Effector memory CD4-positive, alpha-beta T cell (primary cell): ENCODE measurements at places on chromosomes 3 and 15.

GRCh38 chr3:29005862-29006261 is 275.0 kb upstream of the RBMS3 start:
- DNase-seq = no peak

DNA sequence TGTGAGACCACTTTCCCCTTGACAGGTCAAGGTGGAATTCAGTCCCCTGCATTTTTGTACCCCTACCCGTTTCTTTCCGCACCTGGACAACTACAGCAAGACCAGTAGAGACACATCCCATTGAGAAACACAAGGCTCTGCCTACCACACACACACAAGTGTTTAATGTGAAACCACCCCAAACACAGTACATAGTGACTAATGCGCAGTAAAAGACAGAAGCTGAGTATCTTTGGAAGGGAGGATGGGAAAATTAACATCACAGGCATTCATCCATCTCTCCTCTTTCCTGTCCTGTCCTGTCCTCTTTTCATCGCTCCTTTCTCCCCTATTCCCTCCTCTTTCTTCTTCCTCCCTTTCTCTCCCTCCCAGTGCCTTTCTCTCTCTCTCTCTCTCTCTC is 64.8 kb downstream of the SCN11A start:
- no peak for DNase-seq

GRCh38 chr3:37324131-37324530 is 149.7 kb upstream of the LRRFIP2 start:
- no peak for DNase-seq

DNA sequence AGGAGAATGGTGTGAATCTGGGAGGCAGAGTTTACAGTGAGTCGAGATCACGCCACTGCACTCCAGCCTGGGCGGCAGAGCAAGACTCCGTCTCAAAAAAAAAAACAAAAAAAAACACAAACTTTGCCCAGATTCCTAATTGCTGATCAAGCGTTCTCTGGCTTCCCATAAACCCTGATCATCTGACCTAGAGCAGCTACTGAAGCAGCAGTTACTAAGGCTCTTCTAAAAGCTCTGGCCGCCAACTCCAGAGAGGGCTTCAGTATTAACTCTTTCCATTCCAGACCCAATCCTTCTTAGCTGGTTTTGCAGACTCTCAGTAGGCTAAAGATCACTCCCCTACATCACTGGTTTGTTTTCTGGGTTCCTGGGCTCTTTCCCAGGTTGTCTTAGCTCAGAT is 201.6 kb downstream of the IGSF11 start:
- DNase-seq = no peak

GRCh38 chr3:178618896-178619295 is 82.7 kb downstream of the KCNMB2 start:
- DNase-seq = no peak

DNA sequence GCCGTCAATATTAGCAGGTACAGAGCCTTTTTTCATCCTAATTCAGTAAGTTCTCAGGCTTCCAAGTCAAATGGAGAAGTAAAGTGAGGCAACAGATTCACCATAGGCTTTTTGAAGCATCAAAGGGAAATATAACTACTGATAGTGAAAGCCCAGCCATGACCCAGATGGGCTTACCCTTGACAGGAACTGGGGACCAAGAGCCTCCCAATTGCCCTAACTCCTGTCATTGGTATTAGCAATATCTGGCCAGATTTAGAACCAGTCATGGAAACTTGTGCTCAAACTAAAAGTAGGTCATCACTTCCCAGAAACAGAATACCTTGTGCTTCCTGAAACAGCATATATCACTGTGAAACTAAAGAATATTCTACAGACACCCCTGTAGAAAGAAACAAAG is 33.0 kb downstream of the NME9 start:
- DNase-seq = no peak

GRCh38 chr3:175288621-175289020 is 429.5 kb downstream of the NAALADL2 start:
- DNase-seq = no peak

- DNase-seq = no peak
Measured at GRCh38 chr15:69706353-69707097, 253.9 kb downstream of the RPLP1 start.

GRCh38 chr3:182972387-182972786 is 8.0 kb downstream of the DCUN1D1 start:
- no peak for DNase-seq

- no peak for DNase-seq
Measured at GRCh38 chr3:52108302-52109232, 45.7 kb downstream of the POC1A start.

- no peak for DNase-seq
Measured at GRCh38 chr3:183252973-183253527, at the start of gene B3GNT5. Gene B3GNT5, plus strand, starts transcription at chr3:183253253. Its CDS starts 16,546 bp downstream, at chr3:183269799.

- no peak for DNase-seq
Measured at GRCh38 chr15:53978253-53978906, at the start of gene UNC13C. Gene UNC13C, plus strand, starts transcription at chr15:53978441. Its CDS starts 34,463 bp downstream, at chr15:54012904.

DNA sequence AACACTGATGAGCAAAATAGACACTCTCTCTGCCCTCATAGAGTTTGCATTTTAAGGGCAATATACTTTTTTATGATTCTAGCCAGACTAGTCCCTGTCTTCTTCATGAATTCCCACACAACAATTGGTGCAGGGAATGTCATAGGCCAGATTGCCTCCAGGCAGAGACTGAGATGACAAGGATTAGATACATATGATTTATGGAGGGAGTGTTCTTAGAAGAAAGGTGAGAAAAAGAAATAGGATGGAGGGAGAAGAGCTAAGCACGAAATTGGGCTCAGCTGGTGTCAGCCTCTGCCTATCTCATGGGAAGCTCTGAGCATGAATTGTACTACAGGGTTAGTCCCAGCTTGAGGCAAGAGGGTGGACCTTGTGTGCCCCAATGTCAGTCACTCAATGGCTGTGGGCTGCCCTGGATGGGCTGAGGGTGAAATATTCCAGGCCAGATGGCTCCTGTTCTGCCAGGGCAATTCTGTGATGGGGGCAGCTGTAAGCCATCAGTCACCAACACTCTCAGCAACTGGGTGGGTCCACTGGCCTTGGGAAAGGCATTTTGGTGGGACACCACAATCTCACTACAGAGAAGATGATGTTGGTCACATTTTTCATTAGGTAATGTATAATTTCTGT is 31.1 kb downstream of the EIF1B start:
- no peak for DNase-seq

GRCh38 chr3:150357923-150358607 is 50.0 kb upstream of the TSC22D2 start:
- DNase-seq = no peak

GRCh38 chr3:35746492-35746891 is 107.2 kb downstream of the ARPP21 start:
- no peak for DNase-seq

DNA sequence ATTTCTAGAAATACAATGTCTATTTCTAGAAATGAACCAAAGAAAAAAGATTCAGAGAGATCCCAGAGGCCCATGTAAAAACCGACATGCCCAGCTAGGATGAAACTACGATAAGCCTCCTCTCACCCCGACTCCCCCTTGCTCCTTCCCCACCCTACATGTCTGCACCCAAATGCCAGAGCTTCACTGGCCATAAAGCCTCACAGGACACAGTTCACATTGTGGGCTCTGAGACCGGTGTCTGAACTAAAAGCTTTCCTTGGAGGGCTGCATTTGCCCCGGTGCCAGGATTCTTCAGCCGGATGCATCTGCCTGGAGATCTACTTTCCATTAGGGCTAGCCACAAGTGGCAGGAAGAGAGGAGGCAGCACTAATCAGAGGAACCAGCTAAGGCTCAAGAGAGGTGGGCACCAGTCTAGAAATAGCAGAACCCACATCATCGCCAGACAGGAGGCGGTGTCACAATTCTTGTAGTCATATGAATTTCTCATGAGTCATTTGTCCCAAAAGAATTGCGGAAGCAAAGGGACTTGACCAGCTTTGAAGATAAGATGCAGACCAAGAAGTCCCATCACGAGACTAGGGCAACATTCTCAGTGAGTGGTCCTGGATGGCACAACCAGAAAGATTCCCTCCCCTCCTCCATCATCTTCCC is 353.6 kb downstream of the NTRK3 start:
- DNase-seq = no peak

DNA sequence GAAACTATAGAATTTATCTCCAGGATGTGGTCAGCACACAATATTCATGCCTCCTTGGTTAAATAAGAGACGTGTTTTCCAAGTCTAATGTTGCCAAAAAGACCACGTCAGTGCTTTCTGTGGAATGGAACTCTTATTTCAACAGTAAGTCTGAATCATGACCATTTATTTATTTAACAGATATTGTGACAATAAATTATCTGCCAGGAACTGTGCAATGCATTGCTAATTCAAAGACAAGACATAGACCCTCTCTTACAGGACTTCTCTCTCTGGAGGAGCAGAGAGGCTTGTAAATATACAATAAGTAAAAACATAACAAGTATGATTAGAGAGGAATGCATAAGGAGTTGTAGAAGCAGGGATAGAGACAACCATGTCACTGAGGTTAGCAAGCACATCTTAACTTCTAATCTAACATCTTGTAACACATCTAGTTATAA is 227.5 kb downstream of the DTWD1 start:
- no peak for DNase-seq

DNA sequence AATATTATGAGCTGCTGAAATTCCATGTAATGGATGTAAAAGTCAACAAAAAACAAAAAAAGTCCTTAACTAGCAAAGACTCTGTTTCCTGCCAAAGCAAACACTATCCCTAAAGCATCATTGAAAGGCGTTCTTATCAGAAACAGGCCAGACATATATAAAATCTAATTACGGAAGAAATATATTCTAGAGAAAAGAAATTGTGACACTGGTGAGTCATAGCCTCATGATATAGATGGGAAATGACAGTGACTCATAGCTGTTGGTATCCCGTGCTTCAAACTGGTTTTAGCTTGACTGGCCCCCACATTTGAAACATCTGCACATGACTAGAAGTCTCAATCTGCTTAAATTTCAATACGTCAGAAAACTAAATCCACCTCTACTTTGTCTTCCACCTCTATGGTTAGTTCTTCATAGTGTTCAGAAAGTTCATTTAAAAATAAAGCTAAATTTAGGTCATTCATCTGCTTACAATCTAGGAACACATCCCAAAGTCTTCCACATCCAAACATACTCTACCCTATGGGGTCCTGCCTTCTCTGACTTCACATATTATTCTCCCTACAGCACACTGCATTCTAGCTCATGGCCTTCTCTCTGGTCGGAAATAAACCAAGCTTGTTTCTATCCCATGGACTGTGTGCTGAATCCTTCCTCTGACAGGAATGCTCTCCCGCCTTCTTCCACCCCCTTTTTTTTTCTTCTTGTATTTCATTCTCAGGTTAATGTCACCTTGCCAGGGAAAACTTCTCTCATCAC is 456.3 kb upstream of the ARRDC4 start:
- no peak for DNase-seq
